Calu3 (cell line): ENCODE measurements at places on chromosomes 5 and 9. TPM values are rescaled to one million over a fixed set of nuclear protein-coding genes. Genes with fewer than 3 reads are reported as not detected.
A peak's percentile ranks its signal among the peaks of the same experiment; 100 is the strongest.

DNA sequence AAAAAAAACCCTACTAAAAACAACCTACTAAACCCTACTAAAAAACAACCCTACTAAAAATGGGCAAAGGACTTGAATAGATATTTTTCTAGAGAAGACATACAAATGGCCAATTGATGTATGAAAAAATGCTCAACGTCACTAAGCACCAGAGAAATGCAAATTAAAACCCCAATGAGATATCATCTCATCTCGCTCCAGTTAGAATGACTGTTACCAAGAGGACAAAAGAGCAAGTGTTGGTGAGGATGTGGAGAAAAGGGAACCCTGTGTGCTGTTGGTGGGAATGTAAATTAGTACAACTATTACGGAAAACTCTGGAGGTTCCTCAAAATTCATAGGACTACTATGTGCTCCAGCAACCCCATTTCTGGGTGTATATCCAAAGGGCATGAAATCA lies 10.8 kb downstream of the SDHA start:
- no peak for DNase-seq

DNA sequence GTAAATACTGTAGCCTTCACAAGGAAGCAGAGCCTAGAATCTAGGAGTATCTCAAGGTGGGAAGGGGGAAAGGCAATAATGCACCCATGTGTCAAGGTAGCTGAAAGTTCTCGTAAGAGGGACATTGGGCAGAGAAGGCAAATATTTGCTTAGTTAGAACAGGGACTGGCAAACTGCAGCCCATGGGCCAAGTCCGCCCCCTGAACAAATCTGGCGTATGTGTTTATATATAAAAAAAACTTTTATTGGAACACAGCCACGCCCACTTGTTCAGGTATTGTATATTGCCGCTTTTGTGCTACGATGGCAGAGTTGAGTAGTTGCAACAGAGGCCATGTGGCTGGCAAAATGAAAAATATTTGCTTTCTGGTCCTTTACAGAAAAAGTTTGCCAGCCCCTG lies 16.1 kb downstream of the KCNN2 start:
- DNase-seq: no peak

DNA sequence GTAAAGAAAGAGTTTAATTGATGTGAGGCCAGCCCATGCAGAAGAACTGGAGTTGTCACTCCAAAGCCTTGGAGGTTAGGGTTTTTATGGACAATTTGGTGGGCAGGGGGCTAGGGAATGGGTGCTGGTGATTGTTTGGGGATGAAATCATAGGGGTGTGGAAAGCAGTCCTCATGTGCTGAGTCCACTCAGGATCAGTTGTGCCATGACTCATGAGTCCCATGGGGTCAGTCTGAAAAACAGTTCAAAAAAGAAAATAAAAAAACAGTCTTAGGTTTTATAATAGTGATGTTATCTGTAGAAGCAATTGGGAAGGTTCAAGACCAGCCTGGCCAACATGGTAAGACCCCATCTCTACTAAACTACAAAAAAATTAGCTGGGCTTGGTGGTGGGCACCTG lies 162.3 kb downstream of the KDM4C start:
- DNase-seq: no peak

- DNase-seq: peak; percentile 41
Observed at GRCh38 chr5:116473706-116474105, 100.9 kb downstream of the SEMA6A start.

GRCh38 chr5:141223112-141223783 lies at the start of gene PCDHB14:
TSS of gene PCDHB14 (plus strand) at chr5:141223343. CDS start at chr5:141223506, 163 bp downstream.
- peak; percentile 66 for DNase-seq

The TSSK1B gene
- total RNA-seq: not detected in 2 replicates

The CXCL14 gene
- 0.27 TPM in 1 of 2 replicates, not detected in the other for total RNA-seq
